Brain (organoid and tissue), 16 donors: ENCODE measurements at places on chromosomes 4 and X.
A peak's percentile ranks its signal among the peaks of the same experiment; 100 is the strongest.

DNA sequence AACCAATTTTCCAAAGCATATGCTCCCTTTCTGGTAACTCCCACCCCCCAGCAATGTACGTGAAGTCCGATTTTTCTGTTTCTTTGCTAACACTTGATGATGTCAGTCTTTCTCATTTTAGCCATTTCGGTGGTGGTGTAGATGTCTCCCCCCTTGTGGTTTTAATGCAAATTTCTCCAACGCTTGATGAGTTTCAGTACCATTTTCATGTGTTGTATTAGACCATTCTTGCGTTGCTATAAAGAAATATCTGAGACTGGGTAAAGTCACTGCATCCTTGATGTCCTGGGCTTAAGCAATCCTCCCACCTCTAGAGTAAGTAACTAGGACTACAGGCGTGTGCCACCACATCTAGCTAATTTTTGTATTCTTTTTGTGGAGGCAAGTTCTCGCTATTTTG, 148.4 kb upstream of the VCX3A start:
- no peak for DNase-seq

DNA sequence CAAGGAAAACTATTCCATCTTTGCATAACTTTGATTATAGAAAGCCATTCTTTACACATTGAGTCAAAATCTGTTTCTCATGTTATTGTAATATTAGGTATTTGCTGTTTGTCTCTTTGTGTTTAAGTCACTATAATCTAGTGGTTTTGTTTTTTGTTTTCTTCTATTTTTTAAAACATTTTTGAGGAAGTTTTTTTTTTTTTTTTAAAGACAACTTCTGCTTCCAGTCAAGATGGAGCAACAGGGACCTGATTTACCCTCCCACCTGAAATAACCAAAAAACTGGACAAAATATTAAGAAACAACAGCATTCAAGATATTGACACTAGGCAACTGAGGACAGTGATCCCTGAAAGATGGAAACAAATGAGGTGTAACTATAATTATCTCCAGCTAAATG, 18.4 kb upstream of the NSUN7 start:
- DNase-seq = no peak

DNA sequence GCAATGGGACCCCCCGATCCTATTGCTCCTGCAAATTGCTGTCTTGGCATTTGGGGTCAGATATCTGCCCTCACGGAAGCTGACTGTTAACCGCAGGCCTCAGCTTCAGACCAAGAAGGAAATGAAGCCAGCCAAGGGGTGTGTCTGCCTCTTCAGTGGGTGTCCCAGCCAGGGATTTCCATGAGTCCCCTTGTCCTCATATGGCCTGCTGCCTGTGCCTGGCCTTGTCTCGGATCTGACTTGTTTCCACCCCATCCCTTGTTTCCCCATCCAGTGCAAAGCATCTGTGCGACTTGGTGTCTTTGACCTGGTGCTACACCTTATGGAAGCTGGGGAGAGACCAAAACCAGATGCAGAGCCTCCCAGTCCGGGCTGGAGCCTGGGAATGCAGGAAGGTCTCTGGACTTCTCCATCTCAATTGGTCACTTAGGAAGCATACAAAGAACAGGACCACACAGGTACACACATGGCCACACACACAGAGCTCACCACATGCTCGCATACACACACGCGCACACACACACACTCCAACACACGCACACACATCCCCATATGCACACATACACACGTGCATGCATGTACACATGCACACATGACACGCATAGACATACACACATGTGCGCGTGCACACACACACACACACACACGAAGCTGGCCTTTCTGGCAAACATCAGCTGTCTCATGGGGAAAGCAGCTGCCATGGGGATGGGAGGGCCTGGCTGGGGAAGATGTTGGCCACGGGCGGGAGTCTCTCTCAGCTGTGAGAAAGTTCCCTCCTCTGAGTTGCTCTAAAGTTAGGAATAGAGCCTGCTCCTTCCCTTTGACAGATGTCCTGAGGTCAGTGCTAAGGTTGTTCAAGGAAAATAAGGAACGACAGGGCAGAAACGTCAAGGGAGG, 65.5 kb downstream of the CRMP1 start:
- no peak for DNase-seq

GRCh38 chrX:7950865-7951264, 23.7 kb upstream of the PNPLA4 start:
- DNase-seq = no peak

DNA sequence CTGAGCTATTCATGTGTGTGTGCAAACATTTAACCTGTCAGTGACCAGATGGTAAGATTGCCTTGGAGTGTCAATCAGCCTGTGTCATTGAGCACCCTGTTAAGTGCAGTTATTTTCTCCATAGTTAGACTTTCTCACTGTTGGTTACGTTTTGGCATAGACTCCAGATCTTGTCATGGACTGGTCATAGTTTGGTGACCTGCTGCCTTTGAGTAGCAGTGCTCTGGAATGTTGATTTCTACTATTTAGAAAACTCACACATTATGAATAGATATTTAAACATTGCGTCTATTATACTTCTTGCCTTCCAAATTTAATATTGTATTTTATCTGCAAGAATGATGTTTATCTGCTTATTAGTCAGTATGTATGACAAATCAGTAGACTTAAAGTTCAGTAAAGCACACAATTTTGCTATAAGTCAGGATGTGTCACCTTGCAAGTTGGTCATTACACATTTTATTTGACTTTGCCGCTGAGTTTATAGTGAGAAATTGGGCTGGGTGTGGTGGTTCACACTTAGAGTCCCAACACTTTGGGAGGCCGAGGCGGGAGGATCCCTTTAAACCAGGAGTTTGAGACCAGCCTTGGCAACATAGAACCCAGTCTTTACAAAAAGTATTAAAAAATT, 42.4 kb downstream of the KIAA0232 start:
- no peak for DNase-seq

GRCh38 chrX:16347968-16348670, 180.8 kb downstream of the MAGEB17 start:
- DNase-seq = no peak

DNA sequence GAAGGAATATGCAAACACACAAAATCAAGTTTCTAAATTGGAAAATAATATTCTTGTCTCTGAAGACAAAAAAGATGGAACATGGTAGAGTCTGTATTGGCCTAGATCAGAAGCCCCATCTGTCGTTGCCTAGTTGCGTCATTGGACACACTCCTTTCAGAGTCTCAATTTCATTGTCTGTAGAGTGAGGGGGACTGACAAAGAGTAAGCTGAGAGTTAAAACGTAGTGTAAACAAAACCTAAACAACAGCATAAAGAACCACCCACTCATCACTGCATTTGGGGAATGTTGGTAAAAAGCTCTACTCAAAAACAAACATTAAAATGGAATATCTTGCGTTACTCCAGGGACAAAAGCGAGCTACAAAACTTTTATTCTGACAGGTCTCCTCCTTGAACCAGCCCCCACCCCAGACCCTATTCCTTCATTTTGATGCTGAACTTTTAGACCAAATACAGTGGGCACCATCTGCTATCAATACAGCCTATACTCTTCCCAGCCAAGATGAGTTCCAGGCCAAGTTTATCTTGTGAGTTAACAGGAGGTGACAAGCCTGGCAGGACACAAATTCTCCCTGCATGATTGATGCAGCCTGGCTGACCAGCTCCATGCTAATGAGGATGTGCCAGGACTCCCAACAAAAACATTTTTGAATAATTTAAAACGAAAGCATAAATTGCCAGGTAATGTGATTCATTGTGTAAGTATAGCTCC, 125.2 kb downstream of the COL25A1 start:
- DNase-seq = peak; percentile 58
